EH (cell line): ENCODE measurements at places on chromosomes 3 and 15.

GRCh38 chr3:122681974-122682409 lies 1.4 kb downstream of the PARP14 start:
- DNase-seq, result peak; percentile 9

GRCh38 chr3:119601154-119601553 lies 3.5 kb downstream of the PLA1A start:
- DNase-seq, result no peak

DNA sequence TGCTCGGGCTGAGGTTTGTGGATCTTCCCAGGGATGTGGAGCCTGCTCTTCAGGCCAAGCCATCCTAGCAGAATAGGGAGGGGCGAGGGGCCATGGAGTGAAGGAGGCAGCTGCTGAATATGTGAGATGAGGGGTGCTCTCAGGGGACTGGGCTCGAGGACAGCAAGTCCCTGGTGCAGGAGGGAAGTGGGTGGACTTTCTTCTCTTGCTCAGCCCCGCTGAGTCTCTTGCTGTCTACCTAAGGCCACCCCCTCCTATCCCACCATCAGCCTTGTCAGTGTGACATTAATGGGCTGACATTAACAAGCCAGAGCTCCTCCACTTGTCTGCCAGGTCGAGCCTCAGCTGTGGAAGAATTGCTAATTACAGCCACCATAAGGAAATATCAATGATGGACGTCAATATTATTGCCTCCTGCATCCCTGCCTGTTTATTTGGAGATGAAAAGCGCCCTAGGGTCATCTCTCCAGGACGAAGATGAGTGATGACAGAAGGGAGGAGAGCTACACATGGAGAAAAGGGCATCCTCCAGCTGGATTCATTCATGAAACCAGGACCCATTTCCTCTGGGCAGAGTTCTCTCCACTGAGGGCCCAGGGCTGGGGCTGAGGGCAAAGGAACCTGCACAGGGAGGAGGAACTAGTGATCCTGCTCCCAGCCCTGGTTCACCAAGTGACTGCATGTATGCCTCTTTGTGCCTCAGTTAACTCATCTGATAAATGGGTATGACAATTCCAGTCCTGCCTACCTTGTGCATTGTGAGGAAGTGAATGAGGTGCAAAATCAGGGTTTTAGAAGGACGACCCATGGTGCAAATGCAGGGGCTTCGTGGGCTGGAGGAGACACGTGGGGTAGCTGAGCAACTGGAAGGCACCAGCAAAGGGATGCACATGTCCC lies 34.9 kb upstream of the LINGO1 start:
- DNase-seq, result no peak

GRCh38 chr3:4751502-4752101 lies 227.6 kb upstream of the BHLHE40 start:
- DNase-seq, result peak; percentile 82

DNA sequence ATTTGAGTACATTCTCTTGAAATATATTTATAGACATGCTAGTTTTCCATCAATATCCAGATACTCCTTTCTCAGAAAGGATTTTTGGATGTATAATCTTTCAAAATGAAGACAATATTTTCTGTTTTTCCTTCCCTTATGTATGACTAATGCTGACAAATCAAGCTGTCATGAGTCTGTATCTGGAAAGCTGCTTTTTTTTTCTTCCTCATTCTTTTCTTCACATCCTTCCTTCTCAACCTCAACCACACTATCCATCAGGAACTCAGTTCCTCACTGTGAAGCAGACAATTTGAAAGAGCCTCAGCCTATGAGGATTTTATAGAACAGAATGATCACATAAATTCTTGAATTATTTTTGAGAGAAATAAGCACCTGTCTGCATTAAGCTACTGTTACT lies 335.9 kb upstream of the EPHA6 start:
- no peak for DNase-seq

DNA sequence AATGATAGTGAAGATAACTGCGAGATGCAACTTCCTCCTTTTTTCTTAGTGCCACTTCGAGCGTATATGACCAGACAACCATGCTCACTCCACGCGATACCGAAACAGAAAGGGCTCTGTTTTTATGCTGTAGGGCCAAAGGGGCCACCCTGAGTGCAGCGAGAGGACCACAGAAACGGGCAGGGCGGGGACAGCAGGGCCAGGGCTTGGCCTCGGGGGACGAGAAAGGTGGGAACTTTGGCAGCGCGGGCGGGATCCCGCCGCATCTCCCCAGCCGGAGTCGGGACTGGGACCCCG lies 483 bp downstream of the VPS13C start:
- DNase-seq, result peak; percentile 72

DNA sequence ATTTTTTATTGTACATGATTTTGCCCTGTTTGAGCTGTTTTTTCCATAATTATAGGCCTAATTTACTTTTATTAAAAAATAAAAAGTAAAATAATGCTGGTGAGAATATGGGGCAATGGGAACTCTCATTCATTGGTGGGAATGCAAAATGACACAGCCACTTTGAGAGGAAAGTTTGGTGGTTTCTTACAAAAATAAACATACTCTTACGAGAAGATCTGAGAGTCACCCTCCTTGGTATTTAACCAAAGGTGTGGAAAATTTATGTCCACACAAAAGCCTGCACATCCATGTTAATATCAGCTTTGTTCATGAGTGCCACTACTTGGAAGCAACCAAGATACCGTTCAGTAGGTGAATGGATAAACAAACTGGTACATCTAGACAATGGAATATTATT lies 9.8 kb downstream of the MUC13 start:
- DNase-seq, result peak; percentile 52

GRCh38 chr15:65738649-65739048 lies 53.4 kb downstream of the DENND4A start:
- peak; percentile 19 for DNase-seq

DNA sequence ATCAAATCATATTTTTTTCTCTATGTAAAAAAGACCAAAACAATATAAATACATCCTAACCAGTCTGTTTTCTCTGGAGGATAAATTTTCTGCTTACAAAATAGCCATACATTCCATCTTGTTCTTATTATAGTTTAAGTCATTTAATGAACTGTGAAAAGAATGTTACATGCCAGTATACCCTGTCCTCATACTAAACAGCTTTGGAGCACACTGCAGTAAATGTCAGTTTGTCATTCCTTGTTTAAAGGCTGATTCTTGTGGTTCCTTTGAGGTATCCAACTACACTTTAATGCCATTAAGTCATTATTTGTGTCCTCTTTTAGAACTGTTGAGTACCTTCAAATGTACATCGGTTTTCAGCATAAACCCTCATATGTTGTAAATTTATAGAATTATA lies 52.7 kb upstream of the DCBLD2 start:
- peak; percentile 82 for DNase-seq

- no peak for DNase-seq
These were observed 82.5 kb downstream of the RFTN1 start for GRCh38 chr3:16430717-16431630.

DNA sequence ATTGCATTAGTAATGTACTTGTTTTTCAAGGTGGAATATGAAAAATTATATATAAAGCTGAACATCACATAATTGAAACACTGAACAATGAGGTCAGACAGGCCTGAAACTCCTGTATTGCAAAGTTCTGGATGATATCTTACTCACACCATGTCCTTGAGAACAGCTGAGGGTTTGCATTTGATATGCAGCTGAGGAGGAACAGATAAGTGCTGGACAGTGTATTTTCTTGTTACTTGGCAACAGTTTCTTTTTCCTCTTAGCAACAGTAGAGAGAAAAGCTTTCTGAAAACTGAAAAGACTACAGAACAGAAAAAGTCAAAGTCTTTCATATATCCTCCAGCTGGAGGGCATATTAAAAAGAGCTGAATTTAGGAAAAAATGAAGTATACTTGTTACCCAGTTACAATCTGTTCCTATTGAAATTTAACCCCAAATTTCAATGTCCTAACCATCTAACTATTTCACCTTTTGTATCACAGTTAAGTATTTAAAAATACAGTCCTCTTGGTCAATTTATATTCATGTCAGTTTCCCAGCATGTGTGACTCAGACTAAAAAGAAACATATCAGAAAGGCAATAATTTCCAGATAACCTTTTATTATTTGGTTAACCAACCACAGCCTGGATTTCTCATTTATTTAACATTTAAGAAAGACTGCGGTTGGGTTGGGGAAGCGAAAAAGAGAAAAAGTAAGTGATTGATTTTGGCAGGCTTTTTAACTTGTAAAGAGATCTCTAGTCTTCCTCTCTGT lies 733.0 kb upstream of the DPPA4 start:
- peak; percentile 21 for DNase-seq
